ENCODE measurements at places on chromosomes 3 and 15.

DNA sequence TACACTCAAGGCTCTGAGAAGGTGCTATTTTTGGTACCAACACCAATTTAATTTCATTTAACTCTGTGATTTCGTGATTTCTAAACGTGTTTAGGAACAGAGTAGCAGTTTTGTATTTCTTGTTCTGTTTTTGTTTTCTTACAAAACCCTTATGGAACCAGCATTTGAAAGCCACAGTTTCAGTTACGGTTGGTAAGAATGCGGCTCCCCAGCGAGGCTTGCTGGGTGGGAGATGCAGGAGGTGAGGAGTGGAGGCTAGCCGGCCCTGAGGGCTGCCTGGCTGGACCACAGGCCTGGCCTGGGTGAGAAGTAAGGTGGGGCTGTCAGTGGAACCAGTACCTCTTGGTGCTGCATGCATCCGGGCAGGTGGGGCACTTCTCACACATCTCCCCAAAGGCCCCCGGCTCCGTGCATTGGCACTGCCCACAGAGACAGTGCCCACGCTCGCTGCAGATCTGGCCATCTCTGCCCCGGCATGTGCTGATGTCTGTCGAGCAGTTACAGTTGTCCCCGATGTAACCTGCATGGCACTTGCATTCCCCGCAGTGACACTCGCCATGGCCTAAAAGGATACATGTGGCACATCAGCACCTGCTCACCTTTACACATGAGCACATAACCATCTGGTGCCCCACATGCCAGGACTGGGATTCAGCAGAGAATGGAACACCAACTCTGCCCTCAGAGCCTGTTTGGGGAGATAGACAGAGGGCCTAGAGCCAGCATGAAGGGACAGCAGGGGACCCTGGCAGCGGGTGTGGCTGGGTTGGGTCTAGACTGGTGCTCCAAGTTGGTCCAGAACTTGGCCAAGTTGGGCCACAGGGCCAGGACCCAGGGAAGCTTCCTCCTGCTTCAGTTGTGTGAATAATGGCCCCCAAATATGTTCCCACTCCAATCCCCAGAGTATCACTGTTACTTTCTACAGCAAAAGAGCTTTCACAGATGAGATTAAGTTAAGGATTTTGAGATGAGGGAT is 43.4 kb downstream of the UMPS start:
- DNase-seq: no peak

- DNase-seq: no peak
These were observed 28.7 kb upstream of the GATA2 start for GRCh38 chr3:128521715-128522114.

DNA sequence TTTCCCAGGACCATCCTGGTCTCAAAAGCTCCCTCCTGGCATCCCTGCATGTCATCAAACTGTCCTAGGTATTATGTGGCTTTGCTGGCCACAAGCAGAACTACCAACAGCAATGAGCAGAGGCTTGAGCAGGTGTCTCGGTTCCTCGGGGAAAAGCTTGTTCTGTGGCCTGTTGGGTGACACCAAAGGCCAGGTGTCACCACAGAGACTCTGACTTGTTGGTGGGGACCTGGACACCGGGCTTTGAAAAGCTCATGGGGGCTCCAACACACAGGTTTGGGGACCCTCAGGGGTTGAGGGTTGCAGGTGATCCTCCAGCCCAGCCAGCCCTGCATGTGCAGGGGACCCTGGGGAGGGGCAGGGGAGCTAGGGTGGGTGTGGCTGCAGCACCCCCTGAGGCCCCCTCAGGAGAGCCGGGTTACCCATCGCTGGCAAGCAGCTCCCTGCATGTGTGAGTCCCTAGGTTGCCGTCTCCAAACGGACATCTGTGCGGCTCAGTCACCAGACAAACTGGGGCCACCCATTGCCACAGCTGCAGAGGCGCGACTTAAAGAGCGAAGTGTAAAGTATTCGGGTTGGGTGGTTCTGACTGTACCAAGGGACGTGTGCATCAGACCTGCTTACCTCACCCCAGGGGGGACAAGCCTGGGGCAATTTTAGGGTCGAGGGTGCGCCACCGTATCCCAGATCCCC is 140.1 kb downstream of the CHSY1 start:
- DNase-seq: no peak

GRCh38 chr15:58546635-58547627 is 115.1 kb downstream of the LIPC start:
- no peak for DNase-seq

Measured in cortex of kidney (tissue), 1 donor.